ENCODE measurements at places on chromosomes 5 and 9.
A peak's percentile ranks its signal among the peaks of the same experiment; 100 is the strongest.

GRCh38 chr5:132895719-132896305 lies 22.3 kb downstream of the LEAP2 start:
- DNase-seq, result no peak

DNA sequence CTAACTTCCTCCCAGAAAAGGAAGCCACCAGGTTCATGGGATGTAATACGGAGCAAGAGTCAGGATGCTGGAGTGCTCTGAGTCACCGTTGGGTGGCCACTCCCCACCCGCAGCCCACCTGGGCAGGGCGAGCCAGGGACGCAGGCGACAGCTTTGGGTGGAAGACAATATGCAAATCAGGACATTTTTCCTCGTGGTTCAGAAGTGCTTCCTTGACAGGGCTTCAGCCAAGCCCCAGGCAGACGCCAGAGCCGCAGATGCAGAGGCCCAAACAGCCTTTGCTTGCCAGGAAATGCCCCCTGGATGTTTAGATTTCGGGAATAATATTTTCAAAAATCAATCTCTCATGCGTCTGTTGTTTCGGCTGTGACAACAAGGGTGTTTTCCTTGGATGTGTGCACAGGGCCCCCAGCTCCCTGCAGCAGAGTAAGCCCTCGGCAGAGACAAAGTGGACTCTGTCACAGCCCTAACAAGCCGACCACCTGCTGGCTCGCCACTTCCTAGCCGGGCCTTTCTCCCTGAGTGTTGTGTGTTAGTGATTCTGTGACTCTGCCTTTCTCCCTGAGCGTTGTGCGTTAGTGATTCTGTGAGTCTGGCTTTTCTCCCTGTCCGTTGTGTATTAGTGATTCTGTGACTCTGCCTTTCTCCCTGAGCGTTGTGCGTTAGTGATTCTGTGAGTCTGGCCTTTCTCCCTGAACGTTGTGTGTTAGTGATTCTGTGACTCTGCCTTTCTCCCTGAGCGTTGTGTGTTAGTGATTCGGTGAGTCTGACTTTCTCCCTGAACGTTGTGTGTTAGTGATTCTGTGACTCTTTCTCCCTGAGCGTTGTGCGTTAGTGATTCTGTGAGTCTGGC lies 11.8 kb upstream of the SLC9A3 start:
- no peak for DNase-seq

DNA sequence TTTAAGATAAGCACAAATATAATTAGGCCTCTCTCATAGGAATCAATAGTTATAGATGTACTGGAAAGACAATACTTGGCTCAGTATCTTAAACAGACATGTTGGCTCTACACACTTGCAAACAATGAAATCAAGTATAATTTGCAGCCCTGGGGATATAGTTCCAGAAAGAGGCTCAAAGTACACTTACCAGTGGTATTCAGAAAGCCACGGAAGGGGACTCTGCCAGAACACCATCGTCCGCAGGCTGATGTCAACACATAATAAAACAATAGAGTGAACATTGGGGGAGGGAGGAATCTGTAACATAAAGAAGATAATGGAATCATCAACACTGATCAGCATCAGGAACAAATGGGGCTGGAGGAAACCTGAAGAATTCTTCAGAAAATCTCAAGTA lies 31.2 kb upstream of the EBF1 start:
- no peak for DNase-seq

GRCh38 chr9:90033028-90033650 lies 428.3 kb downstream of the GADD45G start:
- no peak for DNase-seq

- DNase-seq, result no peak
Observed at GRCh38 chr9:257957-258356, 43.3 kb downstream of the DOCK8 start.

- no peak for DNase-seq
Observed at GRCh38 chr9:2023042-2023441, 7.9 kb downstream of the SMARCA2 start.

DNA sequence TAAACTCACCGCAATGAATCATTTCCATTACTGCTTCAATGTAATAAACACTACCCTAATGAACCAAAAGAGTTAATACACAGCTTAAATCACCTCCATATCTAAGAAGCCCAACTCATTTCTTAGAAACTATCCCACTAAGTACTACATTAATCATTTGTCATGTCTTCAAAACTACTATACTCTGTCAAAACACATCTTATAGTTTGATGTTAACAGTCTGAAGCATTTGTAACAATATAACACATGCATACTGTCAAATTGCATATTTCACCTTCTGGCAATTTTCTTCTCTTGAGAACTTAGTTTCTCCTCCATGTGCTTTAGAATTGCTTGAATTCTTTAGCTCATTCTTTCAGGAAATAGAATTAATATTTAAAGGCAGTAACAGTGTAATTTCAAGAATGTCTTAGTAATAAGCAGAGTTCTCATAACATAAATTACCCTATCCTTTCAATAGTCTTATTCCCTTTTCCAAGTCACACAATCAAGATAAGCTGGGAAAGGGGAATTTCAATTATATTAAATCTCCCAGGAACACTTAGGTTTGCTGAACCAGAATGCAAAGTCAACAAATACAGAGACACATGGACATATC lies 199.7 kb downstream of the ATPSCKMT start:
- no peak for DNase-seq

DNA sequence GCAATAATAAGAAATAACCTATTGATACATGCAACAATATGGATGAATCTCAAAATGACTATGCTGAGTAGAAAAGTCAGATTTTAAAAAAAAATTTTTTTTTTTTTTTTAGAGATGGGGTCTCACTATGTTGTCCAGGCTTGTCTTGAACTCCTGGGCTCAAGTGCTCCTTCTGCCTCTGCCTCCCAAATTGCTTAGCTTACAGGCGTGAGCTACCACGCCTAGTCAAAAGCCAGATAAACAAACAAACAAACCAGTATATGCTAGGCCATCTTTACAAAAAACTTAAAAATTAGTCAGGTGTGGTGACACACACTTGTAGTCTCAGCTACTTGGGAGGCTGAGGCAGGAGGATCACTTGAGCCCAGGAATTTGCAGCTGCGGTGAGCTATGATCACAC lies 79.0 kb downstream of the MED27 start:
- no peak for DNase-seq

- no peak for DNase-seq
Observed at GRCh38 chr5:66207800-66208561, 63.9 kb downstream of the SREK1 start.

DNA sequence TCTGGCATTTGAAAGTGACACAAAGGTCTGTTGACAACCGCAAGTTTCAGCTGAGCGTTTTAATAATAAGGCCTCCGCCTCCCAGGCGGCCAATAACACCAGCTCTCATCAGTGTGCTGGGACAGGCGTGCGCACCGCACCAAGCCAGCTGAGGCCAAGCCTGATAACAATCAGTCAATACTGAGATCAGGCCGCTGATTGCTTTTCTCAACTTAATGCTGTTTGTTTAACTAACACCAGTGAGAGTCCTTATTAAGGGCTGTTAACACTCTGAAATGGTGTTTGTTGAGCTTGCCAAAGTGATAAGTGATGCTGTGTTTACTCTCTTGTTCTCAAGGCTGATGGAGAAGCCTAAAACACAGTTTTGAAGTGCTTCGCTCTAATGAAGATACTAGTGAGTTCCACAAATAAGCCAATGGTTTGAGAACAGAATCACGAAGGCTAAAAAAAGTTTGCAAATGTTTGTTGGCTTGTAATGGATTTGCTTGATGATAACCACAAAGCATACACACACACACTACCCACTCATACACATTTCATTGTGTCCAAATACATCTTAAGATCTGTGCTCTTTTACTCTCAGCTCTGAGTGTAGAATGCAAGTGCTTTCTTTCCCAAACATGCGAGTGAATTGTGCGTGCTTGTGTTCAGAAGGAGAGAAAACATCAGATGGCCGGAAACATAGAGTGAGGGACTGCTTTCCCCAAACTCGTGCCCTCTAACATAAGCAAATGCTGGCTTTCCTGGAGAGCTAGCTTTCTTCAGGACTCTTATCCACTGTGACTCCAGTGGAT lies 330.4 kb upstream of the KLF4 start:
- DNase-seq, result no peak

GRCh38 chr9:111350556-111350955 lies 20.5 kb upstream of the OR2K2 start:
- DNase-seq, result no peak

GRCh38 chr9:130128733-130129431 lies 43.3 kb upstream of the NCS1 start:
- peak; percentile 63 for DNase-seq

DNA sequence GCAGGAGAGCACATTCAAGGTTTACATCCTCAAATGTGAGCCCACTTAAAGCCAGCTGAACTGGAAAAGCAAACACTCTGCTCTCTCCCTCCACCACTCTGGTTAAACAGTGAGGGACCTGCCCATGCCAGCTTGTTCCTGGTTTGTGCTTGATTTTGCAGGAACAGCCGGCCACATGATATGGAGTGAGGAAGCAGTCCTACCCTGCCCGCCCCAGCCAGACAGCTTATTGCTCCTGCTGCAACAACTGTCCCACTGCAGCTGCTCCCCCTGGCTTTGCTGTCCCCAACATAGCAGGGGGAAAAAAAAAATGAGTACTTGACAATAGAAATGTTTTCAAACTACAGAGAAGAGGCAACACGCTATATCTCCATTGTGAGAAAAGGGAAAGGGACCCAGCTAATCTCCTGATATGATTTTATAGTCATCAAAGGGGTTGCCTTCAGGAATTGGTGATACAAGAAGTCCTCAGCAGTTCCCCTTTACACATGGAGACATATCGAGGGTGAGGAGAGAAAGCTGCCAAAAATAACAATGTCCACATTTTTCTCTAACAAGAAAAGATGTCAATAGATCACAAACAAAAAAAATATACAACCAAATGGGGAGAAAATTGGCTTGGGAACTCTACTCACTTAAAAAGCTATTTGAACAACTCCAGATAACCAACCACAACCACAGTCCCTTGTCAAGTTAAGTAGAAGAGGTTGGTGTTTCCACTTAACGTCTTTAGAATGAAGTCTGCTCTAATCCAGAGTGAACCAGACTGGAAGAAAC lies 4.6 kb downstream of the MYO10 start:
- DNase-seq, result no peak

DNA sequence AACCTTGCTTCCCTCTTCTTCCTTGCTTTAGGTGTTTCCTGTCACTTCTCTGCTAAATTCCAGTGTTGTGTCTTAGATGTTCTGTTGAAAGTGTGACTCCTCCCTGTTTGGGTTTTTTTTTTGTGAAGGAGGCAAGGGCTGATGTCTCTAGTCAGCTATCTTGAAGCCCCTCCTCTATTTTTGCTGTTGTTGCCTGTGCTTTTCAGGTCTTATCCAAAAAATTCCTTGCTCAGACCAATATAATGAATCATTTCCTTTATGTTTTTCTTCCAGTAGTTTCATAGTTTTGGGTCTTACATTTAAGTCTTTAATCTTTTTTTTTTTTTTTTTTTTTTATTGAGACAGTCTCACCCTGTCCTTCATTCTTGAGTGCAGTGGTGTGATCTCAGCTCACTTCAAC lies 22.3 kb downstream of the RIC1 start:
- DNase-seq, result no peak

- no peak for DNase-seq
Observed at GRCh38 chr5:117488976-117489500, 914.4 kb upstream of the SEMA6A start.

DNA sequence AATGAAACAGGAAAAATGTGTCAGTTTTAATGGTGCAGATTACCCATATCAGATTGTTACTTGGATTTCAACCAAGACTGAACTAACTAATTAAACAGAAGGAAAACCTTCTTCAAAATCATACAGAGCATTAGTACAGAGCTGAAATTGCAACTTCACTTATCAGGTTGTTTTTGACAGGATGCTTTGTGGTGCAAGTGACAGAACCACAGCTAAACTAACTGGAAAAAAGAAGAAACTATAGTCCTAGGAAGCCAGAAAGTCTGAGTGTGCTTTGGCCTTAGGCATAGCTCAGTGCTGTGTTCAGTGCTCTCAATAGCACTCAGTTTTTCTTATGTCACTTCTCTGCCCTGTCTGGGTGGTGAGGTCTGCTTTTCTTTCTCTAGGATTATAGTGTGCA lies 267.4 kb downstream of the CHSY3 start:
- DNase-seq, result no peak

- DNase-seq, result no peak
Observed at GRCh38 chr5:35856765-35857351, at the start of gene IL7R. IL7R (plus strand) TSS chr5:35856891; CDS start chr5:35856978, 87 bp downstream.

- DNase-seq, result no peak
Observed at GRCh38 chr5:2267991-2268390, 385.3 kb upstream of the IRX4 start.

GRCh38 chr5:43680286-43680685 lies 77.3 kb downstream of the NNT start:
- DNase-seq, result no peak

- no peak for DNase-seq
Observed at GRCh38 chr5:162990063-162990462, 447.3 kb upstream of the CCNG1 start.

DNA sequence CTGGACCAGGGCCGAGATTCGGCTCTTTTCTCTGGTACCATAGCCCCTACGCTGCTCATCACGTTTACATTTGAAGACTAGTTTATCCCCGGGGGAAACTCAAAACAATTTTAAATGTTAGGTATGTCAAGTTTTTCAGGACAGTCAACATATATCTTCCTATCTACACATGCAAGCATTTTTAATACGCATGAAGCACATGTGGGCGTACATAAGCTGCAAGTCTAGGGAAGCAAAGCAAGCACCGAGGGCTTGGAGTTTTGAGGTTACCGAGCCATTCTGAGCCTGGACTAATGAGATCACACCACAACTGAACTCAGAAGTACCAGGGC lies 154.4 kb downstream of the AUH start:
- no peak for DNase-seq

- DNase-seq, result no peak
Observed at GRCh38 chr5:179204572-179204971, 140.7 kb downstream of the ADAMTS2 start.

DNA sequence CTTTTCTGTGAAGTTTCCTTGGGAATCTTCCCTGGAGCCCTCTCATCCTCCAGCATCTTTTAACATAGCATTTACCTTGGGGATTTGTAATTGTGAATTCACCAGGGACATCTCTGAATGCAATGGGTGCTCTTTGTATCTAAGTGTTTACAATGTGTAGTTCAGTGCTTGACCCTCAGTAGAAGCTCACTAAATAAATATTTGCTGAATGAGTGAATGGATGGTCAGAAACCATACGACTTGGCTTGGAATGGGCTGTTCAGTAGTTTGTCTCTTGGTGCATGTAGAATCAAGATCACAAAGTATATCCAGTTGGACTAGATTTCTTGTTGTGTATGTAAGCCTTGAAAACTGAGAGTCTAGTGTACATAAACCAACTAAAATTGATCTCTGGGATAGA lies 81.8 kb upstream of the MEF2C start:
- DNase-seq, result no peak

DNA sequence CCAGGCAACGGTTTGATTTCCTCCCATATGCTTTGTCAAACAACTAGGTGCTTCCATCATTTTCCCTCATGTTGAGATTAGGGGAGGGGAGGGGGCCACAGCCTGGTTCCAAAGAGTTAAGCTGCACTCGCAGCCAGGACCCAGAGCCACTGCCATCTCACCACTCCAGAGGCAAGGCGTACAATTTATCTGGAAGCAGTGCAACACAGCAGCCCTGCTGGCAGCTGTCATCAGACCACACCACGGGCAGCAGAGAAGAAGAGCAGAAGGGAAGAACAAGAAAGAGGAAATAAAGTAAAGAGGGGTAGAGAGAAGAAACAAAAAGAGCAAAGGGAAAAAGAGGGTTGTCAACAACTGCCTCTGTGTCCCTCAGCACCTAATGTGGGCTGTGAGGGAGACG lies 38.9 kb downstream of the MED27 start:
- DNase-seq, result no peak

GRCh38 chr9:111691672-111692329 lies 30.4 kb downstream of the GNG10 start:
- DNase-seq, result no peak

- DNase-seq, result no peak
Observed at GRCh38 chr5:68436686-68437520, 221.3 kb downstream of the PIK3R1 start.

Measured in stimulated activated naive CD8-positive, alpha-beta T cell treated with anti-CD3 and anti-CD28 coated beads, Interleukin-15, Interleukin-2, amounts not matched to agents 100 U/mL and 50 U/mL, for 24 hours (primary cell).